NCI-H1436 treated with DMSO at 0.1 percent for 48 hours (cell line): ENCODE measurements at places on chromosomes 11 and 22.

DNA sequence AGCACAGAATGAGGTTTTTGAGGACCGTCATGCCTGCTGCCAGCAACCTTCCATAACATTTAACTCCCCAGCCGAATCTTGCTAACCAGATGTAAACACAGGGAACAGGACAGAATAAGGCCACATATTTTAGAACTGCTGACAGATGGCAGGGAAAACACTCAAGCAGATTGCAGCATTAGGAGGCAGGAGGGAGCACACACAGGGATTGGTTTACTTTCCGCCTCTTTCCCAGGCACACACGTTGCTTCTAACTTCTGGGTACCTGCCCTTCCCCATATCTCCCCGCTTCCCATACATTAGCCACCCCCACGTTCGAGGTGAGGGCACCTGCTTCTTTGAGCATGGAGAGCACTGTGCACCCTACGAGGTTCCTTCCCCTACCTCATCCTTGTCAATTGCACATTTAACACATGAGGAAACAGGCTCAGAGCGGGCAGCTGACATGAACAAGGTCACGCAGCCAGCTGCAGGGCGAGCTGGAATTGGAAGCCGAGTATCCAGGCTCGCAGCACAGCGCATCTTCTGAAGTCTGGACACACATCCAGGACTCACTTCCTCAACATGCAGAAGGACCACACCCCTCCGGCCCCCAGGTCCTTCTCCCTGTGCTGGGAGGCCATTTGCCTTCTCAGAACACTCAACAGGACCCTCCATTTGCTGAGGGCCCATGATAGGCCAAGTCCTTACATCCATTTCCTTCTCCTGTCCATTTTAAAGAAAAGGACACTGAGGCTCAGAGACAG lies 18.7 kb downstream of the ASPHD2 start:
- no peak for DNase-seq

GRCh38 chr11:59380263-59381059 lies 21.8 kb downstream of the OR5AN1 start:
- DNase-seq, result no peak

GRCh38 chr22:49764127-49764581 lies 63.5 kb downstream of the BRD1 start:
- no peak for DNase-seq

DNA sequence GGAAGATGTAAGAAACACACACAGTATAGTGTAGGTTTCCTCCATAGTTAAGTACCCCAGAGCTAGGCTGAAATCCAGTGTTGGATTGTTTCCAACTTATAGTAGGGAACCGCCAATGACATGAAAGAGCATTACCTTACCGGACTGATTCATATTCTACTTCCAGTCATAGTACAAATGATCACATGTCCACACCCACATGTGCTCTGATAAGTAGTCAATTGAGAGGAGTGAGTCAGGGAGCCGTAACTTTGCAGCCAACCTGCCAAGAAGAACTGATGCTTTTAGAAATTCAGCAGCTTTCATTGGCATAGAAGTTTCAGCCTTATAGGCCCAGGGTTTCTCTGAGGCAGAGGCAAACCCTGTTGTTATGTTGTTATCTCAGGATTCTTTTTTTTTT lies 240.6 kb downstream of the ETS1 start:
- DNase-seq, result no peak

DNA sequence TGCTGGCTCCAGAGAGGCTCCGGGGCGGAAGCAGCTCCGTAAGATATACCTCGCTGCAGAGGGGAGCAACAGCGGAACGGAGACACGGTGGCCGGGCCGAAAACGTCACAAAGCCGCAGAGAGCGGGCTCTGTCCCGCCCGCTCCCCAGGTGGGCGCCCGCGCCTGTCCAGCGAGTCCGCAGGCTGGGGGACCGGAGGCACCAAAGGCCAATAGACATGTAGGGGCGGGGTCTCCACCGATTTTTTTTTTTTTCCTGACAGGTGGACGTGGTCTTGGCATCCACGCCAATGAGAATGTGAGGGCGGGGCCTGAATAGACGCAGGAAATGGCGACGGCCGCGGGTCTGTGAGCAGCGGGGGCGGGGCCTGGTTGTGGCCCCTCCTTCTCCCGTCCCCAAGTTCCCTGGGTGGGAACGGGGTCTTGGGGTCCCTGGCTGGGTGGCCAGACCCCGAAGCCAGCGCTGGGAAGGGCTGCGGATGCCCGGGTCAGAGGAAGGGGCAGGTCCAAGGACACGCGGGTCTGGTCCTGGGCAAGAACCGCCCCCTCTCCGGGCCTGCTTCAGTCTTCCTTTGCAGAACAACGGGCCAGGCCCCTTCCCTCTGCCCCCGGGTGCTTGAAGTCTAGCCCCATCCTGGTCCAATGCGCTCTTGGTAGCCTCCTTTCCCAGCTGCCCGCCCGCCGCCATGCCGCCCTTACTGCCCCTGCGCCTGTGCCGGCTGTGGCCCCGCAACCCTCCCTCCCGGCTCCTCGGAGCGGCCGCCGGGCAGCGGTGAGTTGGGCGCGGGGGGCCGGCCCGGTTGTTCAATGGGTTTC lies at the start of gene DNAJC4:
Gene DNAJC4, plus strand, starts transcription at position 378 of the 814 bp plus-strand sequence. Its CDS starts 307 bp downstream, at position 685.
- DNase-seq, result peak; percentile 67

DNA sequence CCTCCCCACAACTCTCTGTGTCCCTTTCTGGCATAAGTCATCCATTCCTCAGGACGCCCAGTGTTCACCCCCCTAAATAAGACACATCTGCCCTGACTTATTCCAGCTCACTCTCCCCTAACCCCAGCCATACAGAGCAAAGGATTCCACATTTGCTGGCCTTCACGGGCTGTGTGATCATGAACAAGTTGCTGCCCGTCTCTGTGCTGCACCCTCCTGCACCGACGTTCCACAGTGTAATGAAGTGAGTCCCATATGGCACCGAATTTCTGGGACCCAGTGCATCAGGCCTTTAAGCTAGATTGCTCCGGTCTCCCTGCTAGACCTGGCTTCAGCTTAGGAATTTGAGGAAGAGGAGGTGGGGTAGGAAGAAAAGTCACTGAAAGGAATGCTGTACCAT lies 22.4 kb upstream of the LRRC32 start:
- DNase-seq, result no peak

- DNase-seq, result no peak
Measured at GRCh38 chr11:115226556-115226955, 277.7 kb downstream of the CADM1 start.

GRCh38 chr11:12042215-12042676 lies 33.8 kb upstream of the DKK3 start:
- DNase-seq, result no peak

- no peak for DNase-seq
Measured at GRCh38 chr11:12529793-12530192, 144.4 kb upstream of the TEAD1 start.

DNA sequence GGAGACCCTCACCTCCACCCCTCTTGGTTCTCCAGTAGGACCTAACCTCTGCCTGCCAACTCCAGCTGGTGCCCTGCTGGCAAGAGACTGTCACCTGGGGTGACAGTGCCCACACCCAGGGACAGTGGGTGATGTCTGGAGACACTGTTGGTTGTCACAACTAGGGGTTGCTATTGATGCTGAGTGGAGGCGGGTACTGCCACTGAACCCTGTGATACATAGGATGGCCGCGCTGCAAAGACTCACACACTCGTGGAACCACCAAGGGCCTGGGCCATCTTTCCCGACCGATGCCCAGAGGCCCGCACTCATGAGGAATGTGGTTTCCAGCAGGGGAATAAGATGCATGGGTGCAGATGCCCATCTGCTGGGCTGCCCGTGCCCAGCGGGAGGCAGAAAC lies 143.2 kb downstream of the SHANK2 start:
- no peak for DNase-seq

- peak; percentile 29 for DNase-seq
Measured at GRCh38 chr22:33923660-33924246, 3.5 kb upstream of the LARGE1 start.

- DNase-seq, result no peak
Measured at GRCh38 chr11:69434471-69434931, 47.0 kb upstream of the LINC01488 start.

DNA sequence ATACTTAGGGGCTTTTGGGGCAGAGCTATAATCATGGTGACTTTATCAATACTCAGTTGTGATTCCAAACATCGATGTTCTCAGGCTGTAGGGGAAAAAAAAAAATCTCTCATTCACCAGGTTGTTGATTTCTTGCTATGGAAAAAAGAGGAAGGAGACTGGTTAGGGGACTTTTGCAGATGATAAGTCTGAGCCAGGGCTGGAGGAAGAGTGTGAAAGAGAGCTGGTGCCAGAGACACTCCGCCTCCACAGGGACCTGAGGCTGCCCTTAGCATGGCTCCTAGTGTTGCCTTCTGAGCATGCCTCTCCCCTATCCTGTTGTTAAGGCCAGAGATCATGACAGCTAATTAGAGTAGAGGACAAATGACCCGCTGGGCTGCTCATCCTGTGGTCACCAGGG lies 16.9 kb downstream of the UPB1 start:
- DNase-seq, result no peak

GRCh38 chr11:118289401-118289800 lies 15.1 kb upstream of the CD3E start:
- DNase-seq, result no peak

DNA sequence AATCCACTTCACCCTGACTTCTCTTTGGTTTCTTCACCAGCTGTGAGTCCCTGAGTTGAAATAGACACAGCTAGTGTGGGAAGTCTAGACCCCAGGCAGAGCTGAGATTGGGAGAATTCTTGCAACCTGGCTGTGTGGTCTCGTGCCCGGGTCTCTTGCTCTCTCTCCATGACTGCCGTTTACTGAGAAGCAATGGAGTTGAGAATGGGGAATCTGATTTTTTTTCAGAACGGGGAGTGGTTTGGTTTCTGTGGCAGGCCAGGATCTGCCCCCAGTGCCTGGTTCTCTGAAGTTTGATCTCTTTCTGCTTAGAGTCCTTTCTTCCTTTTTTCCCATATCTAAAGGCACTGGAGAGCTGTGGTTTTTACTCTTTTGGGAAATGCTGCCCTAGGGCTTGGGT lies 1.5 kb downstream of the SIDT2 start:
- no peak for DNase-seq

DNA sequence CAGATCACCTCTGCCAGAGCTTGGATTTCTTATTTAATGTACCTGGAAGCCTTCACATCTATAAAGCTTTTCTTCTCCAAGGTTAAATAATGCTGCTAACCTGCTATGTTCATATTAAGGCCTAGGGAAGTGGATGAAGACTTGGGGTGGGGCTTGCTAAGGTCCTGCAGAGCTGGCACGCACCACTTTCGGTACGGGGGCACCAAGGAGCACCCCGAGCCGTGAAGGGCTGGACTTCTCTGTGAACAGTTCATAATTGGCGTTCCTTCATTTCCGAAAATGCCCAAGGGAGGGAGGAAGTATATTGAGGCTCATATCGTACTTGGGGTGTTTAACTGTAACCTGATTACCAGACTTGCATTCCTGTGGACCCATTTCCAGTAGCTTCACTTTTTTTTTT lies 59.6 kb downstream of the ST14 start:
- no peak for DNase-seq

GRCh38 chr22:45496451-45496941 lies 6.2 kb upstream of the FBLN1 start:
- DNase-seq, result no peak

- DNase-seq, result no peak
Measured at GRCh38 chr22:43424666-43425630, 13.1 kb downstream of the MPPED1 start.

GRCh38 chr11:87431392-87431791 lies 393.7 kb downstream of the TMEM135 start:
- DNase-seq, result no peak

- no peak for DNase-seq
Measured at GRCh38 chr11:115644856-115645255, 140.6 kb upstream of the CADM1 start.

- no peak for DNase-seq
Measured at GRCh38 chr11:35214226-35214770, 75.3 kb downstream of the CD44 start.

GRCh38 chr22:29106839-29107238 lies 34.0 kb downstream of the KREMEN1 start:
- DNase-seq, result no peak

- DNase-seq, result no peak
Measured at GRCh38 chr11:43924112-43924855, 18.2 kb upstream of the C11orf96 start.

- DNase-seq, result no peak
Measured at GRCh38 chr11:107359701-107360100, 97.9 kb downstream of the CWF19L2 start.
